ENCODE measurements at places on chromosomes 6 and 20.

GRCh38 chr6:73516514-73517489 lies 4.0 kb downstream of the EEF1A1 start:
- DNase-seq, result peak; percentile 30

- DNase-seq, result peak; percentile 63
Measured at GRCh38 chr6:16154904-16155303, 26.0 kb downstream of the MYLIP start.

- no peak for DNase-seq
Measured at GRCh38 chr6:13304580-13305260, 23.6 kb downstream of the TBC1D7 start.

GRCh38 chr6:157592541-157592940 lies 211.6 kb downstream of the ZDHHC14 start:
- no peak for DNase-seq

GRCh38 chr20:58073945-58074856 lies 154.3 kb downstream of the ANKRD60 start:
- DNase-seq, result peak; percentile 83

DNA sequence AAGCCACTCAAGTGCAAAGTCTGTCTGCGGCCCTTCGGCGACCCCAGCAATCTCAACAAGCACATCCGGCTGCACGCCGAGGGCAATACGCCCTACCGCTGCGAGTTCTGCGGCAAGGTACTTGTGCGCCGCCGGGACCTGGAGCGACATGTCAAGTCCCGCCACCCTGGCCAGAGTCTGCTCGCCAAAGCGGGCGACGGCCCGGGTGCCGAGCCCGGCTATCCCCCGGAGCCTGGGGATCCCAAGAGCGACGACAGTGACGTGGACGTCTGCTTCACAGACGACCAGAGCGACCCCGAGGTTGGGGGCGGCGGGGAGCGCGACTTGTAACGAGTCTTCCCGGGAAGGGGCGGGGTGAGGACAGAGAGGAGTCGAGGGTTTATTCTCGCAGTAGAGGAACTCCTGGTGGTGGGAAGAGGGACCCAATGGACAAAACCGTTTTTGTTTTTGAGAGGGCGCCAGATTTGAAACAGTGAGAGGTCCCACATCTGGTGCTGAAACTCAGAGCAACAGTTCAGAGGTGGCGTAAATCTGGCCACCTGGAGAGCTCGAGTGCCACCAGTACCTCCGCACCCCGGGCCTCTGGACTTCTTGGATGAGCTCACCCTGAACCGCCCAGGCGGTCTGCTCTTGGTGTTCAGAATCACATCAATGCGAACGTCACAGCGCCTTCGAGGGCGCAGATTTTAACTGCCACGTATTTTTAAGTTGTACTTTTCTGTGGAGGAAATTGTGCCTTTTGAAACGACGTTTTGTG lies 8.0 kb downstream of the PRDM13 start:
- DNase-seq, result no peak

GRCh38 chr6:48111143-48111506 lies at the start of gene PTCHD4:
PTCHD4 (minus strand) TSS chr6:48111197; CDS start chr6:48068957, 42,240 bp downstream.
- DNase-seq, result peak; percentile 43

Measured in EH (cell line).